ENCODE measurements at places on chromosomes 1 and 21.

DNA sequence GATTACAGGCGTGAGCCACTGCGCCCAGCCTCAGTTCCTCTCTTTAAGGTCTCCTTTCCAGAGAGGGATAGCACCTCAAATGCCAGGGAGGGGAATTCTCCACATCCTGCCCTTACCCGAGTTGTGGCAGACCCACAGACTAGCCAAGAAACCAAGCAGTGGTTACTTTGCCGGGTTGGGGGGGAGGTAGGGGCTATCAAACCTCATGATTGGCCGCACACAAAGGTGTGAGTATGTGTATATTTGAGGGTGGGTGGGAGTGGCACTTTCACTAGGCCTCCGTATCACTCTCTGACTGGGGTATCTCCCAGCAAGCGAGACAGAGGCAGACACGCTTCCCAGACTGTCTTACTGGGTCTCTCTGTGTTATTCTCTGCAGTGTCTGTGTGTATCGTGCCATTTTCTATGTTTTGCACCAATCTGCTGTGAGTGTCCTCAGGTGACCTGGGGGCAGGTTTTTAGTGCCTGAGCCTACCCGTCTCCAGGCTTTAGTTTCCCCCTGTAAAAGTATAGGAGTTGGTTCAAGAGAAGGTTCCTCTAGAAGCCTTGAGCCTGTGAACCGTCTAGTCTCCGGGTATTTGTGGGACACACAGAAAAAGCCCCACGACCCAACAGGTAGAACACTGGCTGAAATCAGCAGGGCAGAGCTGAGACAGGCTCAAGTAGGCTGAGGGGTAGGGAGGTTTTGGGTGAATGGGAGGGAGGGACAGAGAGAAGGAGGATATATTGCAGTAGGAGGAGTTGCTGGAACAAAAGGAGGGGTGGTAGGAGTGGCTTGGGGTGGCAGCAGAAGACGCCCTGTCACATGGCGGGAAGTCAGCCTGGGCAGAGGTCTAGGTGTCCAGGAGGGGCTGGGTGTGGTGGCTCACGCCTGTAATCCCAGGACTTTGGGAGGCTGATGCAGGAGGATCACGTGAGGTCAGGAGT, 10.3 kb downstream of the LMNA start:
- DNase-seq: no peak

GRCh38 chr1:26340047-26340481, 13.9 kb downstream of the CRYBG2 start:
- DNase-seq: no peak

GRCh38 chr1:29849038-29849750, 612.9 kb downstream of the PTPRU start:
- peak; percentile 49 for DNase-seq

GRCh38 chr1:112058815-112059450, 69.5 kb upstream of the KCND3 start:
- DNase-seq: no peak

DNA sequence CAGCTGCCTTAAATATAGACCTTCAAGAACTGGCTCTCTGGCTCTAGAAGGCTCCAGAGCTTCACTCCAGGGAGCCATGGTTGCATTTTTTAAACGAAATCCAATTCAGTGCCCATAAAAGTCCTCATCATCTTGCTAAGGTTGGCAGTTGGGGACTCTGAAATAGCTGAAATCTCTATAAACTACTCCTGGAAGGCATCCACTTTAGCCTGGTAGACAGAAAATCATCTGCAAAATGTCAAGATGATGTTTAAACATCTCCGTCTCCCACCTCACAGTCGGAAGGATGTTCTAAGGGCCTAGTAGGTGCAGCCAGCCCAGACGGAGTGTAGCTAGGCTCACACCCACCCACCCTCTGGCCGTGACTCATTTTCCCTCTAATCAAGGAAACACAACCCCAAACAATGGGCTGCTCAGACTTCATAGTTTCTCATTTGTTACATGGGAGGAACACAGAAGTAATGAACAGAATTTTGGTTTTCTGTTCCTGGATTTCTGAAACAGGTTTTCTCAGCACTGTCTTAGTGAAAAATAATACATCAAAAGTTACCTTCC, 235.4 kb upstream of the KAZN start:
- no peak for DNase-seq

GRCh38 chr1:205448540-205449253, 7.1 kb downstream of the BLACAT1 start:
- DNase-seq: no peak

DNA sequence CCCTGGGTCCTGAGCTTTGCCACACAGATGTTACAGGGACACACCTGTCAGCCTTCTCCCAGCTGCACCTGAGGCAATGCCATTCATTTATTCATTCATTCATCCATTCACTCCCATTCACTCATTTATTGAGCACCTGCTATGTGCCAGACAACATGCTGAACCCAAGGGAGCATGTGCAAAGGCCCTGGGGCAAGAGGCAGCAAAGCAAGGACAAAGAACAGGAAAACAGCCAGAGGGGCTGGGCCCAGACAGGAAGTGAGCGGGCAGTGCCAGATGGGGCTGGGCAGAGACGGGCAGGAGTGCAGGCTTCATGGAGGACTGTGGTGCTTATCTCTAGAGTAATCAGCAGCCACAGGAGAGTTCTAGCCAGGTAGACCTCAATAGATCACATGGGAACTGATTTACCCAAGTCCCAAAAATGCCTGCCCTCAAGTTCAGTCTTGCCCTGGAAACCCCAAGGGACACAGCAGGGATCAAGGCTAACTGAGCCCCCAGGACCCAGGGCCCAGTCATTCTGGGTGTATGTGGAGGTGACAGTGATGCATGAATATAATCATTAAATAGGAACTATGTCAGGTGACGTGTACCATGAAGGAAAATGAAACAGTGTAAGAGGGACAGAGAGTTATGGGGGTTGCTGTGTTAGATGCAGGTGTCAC, 530.3 kb downstream of the MATN1 start:
- DNase-seq: no peak

- DNase-seq: no peak
Observed at GRCh38 chr21:44714905-44715304, 3.5 kb upstream of the TSPEAR start.
